ENCODE measurements at places on chromosomes 7 and 10.

DNA sequence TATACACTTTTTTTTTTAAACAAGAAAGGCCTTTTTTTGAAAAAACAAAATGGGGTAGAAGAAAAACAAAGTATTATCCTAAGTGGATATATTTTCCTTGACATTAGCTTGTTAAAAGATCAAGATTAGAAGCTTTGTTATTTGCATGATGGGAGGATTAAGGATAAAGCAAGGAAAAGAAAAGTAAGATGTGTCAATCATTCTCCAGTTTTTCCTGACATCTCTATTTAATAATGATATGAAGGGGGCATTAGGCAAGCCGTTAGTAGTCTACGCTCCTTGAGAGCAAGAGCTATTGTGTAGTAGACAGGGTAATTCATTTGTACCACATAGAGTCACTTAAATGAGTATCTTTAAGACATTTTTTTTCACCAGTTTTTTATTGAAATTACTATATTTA, 137.6 kb downstream of the RNF133 start:
- DNase-seq = no peak

GRCh38 chr10:5947471-5948207, 29.7 kb downstream of the IL15RA start:
- no peak for DNase-seq

DNA sequence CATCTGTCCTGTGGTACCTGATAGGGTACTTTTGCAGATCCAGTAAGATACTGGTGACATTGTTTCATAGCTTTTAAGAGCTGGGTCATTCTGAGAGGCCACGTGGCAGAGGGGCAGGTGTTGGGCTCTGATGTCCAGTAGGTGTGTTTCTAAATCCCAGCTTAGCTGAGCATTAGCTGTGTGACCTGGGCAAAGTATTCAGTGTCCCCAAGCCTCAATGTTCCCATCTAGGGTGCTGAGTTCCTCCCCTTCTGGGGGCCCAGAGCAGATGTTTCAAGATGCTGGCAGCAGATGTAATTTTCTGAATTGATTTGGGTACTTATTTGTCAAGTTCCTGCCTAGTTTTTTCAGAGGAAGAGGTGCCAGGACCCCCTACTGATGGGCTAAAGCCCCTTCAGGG, 52.9 kb downstream of the NEURL1 start:
- no peak for DNase-seq

GRCh38 chr7:138125598-138126111, 49.4 kb downstream of the AKR1D1 start:
- DNase-seq = no peak

DNA sequence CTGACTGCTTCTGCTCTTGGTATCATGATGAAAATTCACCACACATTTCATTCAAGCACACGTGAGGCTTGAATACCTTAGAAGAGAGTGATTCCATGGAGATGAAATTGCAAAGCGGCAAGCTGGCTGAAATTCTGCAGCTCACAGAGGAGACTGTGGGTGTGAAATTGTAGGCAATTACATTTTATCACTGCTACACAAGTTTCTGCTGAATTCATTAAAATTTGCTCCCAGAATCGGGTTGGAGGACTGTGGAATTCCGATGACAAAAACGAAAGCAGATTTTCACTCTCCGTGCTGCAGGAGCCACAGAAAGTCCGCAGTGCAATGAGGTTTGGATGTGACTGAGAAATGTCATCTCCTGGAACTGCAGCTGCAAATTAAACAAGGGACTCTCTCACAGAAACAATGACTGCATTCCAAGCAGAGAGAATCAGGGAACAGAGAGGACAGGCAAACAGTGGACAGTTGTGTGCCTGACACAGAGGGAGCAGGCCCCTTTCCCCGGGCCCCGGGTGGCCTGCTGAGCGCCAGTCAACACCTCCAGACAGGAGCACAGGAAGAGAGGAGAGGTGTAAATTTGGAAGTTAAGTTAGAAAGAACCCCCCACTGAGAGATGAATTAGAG, 109.1 kb downstream of the C10orf90 start:
- DNase-seq = no peak

GRCh38 chr7:129147731-129148130, 3.2 kb downstream of the TSPAN33 start:
- DNase-seq = no peak

DNA sequence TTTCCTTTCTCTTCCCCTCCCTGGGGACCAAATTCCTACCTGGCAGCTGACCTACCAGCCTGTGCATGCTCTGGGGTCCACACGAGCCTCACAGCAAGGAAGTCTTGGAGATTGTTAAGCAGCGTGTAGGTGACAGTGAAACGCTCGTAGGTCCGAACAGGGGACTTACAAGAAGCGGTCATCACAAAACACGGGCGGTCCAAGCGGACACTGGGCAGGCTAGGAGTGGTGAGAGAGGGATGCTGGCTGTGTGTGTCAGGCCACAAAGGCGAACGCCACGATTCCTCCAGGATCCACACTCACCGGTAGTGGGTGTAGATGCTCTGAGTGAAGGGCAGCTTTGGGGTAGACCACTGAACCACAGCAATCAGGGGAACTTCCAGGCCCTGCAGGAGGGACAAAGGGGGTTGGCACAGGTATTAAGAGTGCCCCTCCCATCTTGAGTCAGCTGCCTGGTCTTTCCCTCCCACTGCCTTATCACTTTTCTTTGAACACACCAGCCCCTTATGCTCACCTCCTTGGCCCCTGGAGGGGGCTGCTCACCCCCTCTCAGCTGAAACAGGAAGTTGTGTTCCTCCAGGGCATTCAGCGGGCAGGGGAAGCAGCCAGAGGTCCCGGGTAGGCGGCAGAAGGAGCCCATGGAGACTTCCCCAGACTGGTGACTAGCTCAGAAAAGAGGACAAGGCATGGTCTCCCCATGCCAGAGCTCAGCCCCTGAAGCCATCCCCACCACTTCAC, 2.0 kb downstream of the TRAPPC14 start:
- DNase-seq = no peak

- no peak for DNase-seq
These were observed 121.7 kb downstream of the MDFIC start for GRCh38 chr7:115043605-115044004.

DNA sequence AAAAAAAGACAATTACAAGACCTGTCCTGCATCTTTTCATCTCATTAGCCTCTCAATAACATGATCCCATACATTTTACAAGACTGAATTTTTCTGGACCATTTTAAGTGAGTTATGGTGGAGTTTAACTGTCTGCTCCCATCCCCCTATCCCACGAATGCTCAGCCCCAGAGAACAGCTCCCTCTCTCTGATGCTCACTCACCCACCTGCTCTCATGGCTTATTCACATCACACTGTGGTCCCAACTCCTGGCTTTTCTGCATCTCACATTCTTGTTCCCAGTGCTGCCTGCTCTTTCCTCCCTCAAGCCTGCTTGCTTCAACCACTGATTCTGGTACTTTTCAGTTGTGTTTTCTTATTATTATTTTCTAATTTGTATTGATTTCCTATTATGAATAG, 20.4 kb upstream of the CCSER2 start:
- DNase-seq = no peak

DNA sequence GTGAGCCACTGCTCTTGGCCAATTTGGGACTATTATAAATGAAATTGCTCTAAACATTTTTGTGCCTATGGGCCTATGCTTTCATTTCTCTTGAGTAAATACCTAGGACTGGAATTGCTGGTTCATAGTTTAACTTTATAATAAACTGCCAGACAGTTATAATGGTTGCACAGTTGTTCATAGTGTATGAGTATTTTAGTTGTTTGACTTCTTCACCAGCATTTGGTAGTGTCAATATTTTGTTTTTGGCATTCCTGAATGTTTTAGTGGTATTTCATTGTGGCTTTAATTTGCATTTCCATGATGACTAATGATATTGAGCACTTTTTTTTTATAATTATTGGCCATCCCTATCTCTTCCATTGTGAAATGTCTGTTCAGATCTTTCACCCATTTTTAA, 29.5 kb downstream of the PLEKHA8 start:
- no peak for DNase-seq

DNA sequence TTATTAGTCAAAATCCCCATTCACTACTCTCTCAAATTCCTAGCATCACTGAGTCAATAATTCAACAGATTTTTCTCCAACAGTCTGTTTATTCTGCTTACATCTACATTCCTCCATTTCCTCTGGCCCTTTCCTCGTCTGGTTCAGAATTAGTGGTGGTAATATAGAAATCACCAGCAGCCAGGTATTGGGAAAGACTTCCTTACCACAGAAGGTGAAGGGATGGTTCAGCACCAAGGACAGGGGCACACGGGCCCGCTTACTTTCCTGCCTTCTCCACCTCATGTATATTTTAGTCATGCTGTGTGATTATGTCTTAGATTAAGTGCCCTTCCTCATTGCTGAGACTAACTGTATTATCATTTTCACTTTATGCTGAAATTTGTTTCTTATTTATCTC, 70.4 kb upstream of the APBB1IP start:
- no peak for DNase-seq

GRCh38 chr7:33044401-33044718, 18.2 kb downstream of the NT5C3A start:
- DNase-seq = no peak

DNA sequence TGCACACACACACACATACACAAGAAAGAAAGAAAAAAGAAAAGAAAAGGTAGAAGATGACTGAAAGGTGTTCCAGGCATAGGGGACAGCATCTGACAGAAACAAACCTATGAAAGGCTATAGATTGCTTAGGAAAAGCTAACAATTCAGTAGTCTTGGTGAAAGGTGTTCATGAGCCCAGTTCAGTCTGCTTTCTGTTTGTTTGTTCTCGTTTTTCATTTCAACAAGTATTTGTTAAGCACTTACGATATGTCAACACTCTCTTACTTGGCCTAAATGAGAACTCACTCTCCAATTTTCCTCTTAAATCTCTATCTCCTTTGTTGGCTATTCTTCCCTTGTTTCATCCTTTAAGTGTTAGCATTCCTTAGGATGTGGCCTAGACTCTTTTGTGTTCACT, 133.2 kb downstream of the GRM8 start:
- DNase-seq = no peak

DNA sequence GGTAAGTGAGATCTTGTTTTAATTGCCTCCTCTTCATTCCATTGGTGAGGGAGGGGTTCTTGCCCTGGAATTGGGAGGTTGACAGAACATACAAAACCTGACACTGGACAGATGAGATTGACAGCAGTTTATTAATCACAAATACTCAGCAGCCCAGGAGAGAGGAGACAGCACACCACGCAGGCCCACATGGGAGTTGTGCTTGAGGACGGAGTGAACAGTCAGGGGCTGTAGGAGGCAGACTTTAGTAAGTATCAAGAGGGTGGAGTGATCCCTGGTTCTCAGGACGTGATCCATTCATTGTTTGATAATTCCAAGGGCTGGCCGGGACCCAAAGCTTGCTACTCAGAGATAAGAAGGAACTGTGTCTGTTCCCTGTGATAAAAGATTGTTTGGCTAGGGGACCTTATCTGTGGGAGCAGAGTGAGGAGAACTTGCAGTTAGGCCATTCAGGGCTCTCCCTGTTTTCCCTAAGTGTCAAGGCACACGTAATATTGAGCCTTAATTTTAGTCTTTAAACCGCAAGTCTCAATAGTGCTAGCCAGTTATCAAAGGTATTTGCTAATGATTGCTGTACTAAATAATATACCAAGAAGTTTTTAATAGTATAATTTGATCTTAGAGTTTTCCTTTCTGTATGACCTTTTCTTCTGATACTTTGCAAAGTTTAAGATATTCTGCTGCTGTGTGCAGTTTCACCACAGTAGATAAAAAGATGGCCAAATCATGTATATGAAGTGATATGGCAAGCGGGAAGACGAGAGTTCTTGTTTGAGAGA, 14.5 kb downstream of the CAPZA2 start:
- DNase-seq = no peak

DNA sequence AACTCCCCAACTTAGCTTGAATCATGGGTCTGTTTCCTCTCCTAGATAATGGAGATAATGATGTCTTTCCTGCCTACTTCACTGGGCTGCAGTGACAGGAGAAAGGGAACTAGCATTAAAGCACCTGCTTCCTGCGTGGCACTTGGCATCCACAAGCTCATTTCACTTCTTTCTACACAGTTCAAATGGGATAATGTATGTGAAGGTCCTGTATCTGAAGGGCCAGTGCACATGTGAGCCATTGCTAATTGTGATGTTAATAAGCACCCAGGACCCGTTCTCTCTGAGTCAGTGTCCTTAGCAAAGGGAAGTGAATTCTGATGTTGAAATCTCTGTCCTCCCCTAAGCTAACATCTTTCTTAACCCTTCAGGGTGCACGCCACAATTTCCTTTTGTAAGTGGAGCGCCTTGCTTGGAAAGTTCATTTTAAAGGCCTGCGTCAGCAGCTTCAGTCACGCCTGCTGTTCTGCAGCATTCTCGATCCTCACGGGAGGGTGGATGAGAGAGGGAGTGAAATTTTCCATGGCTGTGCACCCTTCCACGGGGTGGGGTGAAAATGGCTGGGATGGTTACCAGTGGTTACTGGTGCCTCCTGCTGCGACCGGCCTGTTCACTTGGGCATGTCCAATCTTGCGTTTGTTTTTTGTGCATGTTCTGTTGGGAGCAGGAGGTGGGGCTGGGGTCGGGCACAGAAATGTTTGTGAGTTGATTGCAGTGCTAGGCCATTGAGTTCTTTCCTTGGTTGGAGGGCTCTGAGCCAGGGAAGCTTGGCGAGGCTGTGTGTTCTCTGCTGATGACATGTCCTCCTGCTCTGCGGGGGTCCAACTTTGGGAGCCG, 59.2 kb downstream of the HK1 start:
- DNase-seq = no peak
